ENCODE measurements at places on chromosomes 1 and 21.

- no peak for DNase-seq
Observed at GRCh38 chr21:41369105-41369919, 7.5 kb downstream of the MX2 start.

- DNase-seq, result no peak
Observed at GRCh38 chr1:89633800-89634625, 1.1 kb downstream of the LRRC8C start.

- no peak for DNase-seq
Observed at GRCh38 chr1:156376958-156377919, 8.2 kb downstream of the RHBG start.

DNA sequence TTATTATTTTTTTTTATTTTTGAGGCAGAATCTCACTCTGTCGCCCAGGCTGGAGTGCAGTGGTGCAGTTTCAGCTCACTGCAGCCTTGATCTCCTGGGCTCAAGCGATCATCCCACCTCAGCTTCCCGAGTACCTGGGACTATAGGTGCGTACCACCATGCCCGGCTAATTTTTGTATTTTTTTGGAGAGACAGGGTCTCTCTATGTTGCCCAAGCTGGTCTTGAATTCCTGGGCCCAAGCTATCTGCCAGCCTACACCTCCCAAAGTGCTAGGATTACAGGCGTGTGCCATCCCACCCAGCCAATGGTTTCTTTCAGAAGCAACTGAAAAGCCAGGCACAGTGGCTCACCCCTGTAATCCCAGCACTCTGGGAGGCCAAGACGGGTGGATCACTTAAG, 2.3 kb downstream of the KRTCAP2 start:
- no peak for DNase-seq

DNA sequence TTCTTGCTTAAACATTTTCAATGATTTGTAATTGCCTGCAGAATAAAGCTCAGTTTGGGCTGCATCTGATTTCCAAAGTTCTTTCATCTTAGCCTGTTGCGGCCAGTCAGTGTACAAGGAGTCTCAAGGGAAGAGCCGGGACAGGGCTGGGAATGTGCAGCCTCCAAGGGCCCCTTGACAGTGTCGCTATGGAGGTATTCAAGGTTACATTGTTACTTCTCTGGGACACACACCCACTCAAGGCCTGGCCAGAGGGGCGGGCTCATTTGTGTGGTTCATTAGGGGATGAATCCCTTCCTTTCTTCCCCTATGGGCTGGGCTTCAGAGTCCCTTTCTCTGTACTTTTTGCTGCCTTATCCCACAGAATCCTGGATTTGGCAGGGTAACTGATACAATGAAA, 107.6 kb upstream of the CSF3R start:
- DNase-seq, result no peak

DNA sequence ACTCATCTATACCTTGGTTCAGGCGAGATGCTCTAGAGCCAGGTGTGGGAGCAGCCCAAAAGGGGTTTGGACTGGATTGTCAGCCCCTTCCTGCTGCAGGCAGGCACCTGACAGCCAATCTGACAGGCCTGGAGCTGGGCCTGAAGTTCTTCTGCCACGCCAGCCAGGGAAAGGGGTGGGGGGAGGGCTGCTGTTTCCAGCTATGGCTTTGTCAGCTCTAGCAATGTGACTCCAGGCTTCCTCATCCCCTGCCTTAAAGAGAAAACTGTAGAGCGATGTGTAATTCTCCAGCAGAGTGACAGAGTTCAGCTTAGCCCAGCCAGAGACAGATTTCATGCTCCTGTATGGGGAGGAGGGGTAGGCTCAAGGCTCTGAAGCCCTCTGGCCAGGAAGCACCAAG, 30.3 kb downstream of the WNT4 start:
- DNase-seq, result no peak

DNA sequence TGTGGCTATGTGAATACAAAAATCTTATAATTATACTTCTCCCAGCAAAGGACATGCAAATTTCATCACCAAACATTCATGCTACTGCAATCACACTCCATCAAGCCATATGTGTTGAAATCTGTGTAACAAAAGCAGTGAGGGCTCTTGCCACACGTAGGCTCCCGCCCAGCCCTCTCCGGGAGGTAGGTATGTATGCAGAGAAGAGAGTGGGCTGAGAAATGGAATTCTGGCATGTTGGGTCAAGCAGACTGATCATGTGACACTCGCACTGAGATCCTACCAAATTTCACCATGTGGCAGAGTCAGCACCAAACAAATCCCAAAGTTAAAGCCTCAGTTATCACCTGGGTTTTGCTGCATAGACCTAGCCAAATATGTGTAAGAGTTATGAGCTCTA, 49.7 kb downstream of the APP start:
- no peak for DNase-seq

DNA sequence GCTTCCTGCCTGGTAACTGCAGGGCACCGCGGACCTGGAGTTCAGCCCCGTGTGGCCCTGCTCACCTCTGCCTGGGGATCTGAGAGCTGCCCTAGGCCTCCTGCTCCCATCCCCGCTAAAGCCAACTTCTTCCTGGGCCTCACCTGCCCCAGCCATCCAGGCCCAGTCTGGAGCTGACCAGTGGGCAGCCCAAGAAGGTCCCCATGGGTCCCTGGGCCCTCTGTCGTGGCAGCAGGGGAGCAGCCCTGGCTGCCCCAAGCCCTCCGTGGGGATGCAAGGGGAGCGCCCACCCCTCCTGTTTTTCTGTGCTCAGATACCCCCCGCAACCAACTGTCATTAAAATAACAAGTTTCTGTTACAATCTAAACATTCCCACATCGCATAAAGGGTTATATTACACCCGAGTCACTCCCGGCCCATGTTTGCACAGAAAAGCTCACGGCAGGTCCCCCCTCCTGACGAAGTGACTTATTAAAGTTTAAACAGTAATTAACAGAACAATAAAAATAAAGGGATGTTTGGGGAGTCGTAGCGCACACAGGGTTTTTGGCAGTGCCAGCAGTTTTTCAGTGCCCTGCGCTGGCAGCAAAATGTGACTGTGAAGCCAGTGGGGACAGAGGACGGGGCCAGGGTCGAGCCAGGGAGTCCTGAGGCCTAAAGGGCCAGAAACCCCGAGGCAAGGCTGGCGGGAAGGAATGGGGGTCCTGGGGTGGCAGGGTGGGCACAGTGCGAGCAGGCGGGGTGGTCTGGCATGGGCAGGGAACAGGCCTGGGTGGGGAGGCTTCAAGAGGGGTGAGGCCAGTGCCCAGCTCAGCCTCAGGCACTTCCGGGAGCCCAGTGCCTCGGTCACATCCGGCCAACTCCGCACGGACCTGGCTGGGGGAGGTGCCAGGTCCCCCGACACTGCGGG, 121.5 kb downstream of the CASZ1 start:
- no peak for DNase-seq

GRCh38 chr1:15355968-15356625, 53.6 kb upstream of the EFHD2 start:
- no peak for DNase-seq

- no peak for DNase-seq
Observed at GRCh38 chr1:209249280-209249670, 334.2 kb upstream of the CAMK1G start.

DNA sequence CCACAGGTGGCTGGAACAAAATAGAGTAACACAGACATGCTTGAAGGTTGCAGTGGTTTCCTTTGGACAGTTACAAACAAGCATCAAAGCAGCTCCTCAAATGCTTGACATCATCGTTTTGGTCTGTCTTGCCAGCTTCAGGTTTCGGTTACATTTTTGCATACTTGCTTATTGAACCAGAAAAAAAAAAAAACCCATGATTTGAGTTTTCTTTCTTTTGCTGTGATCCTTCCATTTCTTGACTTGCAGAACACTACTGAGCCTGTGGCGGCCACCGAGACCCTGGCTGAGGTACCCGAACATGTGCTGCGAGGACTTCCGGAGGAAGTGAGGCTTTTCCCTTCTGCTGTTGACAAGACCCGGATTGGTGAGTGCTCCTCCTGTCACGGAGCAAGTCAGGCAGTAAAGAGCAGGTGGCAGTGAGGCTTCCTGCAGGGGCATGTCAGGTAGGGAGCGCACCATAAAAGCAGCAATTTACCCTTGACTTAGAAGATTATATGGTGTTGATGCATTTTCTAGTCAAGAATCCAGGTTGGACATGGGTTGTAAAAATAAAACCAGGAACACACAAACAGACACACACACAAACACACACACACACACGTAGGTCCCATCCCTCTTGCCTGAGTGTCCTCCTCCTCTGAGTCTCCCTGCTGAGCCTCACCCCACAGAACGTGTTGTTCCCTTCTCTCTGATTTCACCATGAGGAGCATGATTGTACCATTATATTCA, 30.9 kb downstream of the PRDM2 start:
- DNase-seq, result no peak

- DNase-seq, result no peak
Observed at GRCh38 chr1:235986869-235987268, 78.0 kb downstream of the NID1 start.

GRCh38 chr1:234331507-234331906, 41.7 kb upstream of the COA6 start:
- no peak for DNase-seq

DNA sequence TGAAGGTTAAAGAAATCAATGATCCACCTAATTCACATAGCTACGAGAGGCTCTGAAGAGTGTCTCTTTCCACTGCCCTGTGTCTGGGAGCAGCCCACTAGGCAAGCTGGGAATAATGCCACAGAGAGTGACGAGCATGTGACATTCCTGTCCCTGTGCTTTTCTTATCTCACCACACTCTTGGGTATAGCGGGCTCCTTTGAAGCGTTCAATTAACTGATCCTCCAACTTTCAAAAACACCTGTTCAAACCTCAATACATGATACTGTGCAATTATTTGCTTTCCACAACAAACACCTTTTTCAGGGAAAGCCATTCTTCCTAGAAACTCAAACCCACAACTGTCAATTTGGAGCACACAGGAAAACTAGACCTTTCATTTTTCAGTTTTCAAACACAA, 43.4 kb downstream of the PLPP3 start:
- no peak for DNase-seq

DNA sequence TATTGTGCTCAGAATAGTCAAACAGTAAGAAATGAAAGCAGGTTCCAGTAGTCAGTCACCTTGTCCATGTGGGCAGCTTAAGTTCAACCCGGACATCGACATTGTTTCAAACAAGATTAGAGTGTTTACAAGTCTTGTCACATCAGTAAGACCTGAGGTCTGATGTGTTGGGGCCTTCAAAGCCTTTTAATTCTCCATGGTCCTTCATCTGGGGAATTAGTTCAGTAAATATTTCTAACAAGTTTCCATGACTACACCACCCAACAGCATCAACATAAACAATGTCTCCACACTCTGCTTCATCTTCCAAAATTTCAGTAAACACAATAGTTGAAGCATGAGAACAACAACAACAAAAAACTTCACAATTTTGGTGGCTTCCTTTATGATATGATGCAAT, 15.1 kb upstream of the ADORA1 start:
- no peak for DNase-seq

GRCh38 chr1:241391926-241392710, 35.1 kb upstream of the RGS7 start:
- DNase-seq, result no peak

- DNase-seq, result no peak
Observed at GRCh38 chr1:214165850-214166374, 115.0 kb upstream of the SMYD2 start.

GRCh38 chr1:51341876-51342496, 11.6 kb upstream of the TTC39A start:
- DNase-seq, result no peak

- DNase-seq, result no peak
Observed at GRCh38 chr1:59672851-59673572, 141.7 kb upstream of the HOOK1 start.

GRCh38 chr1:231091415-231091814, 51.4 kb upstream of the FAM89A start:
- no peak for DNase-seq

- DNase-seq, result no peak
Observed at GRCh38 chr1:39438042-39438441, 53.4 kb upstream of the BMP8A start.

DNA sequence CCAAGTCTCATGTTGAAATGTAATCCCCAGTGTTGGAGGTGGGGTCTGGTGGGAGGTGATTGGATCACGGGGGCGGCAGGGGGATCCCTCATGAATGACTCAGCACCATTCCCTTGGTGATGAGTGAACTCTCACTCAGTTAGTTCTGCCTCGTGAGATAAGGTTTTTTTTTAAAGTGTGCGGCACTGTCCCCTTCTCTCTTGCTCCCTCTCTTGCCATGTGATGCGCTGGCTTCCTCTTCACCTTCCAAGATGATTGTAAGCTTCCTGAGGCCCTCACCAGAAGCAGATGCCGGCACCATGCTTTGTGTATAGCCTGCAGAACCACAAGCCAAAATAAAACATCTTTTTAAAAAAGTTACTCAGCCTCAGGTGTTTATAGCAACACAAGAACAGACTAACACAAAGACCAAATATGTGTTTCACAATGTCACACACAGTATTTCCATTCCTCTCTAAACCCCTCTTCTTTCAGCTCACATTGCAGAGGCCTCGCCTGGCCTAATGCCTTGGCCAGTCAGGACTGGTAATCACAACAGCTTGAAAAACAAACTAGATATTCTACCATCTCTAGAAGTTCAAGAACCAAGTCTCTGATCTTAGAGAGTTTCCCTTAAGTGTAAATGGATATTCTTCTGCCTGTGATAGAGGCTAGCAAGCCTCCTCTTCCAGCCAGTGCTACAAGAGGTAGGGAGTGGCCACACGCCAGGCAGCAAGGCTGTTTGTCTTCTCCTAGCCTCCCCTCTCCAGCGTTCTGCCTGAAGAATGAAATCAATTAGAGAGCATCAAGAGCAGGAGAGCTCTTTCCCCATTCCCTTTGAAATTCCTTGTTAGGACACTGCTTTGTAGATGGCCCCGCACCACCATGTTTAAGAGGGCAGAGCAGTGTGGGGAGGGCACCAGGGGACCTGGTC, 19.6 kb upstream of the RAP1A start:
- DNase-seq, result no peak

- DNase-seq, result no peak
Observed at GRCh38 chr1:20275319-20275925, 15.3 kb upstream of the VWA5B1 start.

DNA sequence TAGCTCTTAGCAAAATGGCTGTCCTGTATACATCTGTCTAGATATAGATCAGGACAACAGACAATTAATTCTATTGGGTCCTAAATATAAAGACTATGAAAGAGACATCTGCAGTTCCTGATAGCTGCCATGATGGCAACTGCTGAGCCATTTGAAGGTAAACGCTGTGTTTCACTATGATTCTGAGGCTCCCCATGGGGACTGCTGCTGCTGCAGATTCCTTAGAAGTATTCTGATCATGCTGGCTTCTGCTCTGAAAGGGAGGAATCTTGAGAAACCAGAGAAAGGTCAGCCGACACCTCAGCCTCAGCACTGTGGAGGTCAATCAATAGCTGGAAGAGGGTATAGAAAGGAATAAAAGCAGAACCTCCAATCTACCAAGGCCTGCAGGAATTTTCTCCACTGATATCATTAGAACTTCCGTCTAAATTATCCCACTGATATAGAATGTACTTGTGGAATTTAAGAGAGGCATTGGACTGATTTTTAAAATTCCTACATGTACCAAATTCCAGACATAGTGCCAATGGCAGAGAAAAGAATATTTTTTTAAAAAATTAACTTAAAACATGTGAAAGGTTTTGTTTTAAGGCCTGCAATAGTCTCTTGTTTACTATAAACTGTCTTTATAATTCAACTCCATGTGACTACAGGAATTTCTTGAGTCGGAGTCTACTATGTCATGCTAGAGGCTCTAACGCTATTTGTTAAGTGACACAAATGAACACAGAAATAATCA, 53.2 kb downstream of the DDAH1 start:
- no peak for DNase-seq

GRCh38 chr21:38956856-38957571, 151.3 kb downstream of the ETS2 start:
- DNase-seq, result no peak
